ENCODE measurements at places on chromosomes 11 and 22. TPM values are rescaled to one million over a fixed set of nuclear protein-coding genes. Genes with fewer than 3 reads are reported as not detected.

Gene SYT12
- not detected for polyA plus RNA-seq

Gene CRACR2B
- 0.24 TPM for polyA plus RNA-seq

Gene MFRP
- not detected for polyA plus RNA-seq

Gene MAP6
- polyA plus RNA-seq: not detected

Gene C1QTNF5
- not detected for polyA plus RNA-seq

Gene MIAT
- 2.7 TPM for polyA plus RNA-seq

Gene TMX2
- 63.2 TPM for polyA plus RNA-seq

Gene EIF4G2
- polyA plus RNA-seq: 418 TPM

GRCh38 chr11:128902515-128903066 is 11.4 kb downstream of the KCNJ5 start:
- DNase-seq: no peak

DNA sequence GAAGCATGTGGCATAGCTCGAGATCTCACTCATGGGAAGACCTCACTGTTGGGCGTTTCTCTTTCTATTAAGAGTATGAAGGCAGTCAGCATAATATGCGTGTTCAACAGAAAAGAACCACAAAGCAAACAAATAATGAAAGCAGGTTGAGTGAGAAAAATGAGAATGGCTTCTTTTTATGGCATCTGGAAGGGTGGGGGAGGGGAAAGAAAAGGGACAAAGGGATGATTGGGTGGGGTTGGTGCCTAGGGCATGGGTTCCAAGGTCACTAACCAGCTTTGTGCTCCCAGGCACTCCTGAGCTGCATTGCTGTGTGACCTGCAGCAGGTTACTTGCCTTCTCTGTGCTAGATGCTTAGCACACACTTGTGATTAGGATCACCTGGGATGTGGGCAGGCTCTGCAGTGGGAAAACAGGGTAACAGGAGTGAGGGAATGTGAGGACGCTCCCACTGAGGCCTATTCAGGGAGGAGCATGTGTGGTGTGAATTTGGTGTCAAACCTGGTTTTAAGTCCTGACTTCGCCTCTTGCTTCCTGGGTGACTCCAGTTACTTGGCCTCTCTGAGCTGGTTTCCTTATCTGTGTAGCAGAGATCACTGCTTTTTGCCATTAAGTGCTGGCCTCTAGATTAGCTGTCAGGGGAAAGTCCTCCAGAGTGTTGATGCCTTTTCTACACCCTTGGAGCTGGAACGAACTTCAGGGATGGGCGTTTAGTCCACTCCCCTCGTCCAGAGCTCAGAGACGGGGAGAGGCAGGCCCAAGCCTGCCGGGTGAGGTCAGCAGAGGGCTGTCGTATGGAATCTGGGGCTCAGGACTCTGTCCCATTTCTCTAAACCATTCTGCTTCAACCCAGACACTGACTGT is 74.8 kb downstream of the KIAA1671 start:
- DNase-seq: no peak

DNA sequence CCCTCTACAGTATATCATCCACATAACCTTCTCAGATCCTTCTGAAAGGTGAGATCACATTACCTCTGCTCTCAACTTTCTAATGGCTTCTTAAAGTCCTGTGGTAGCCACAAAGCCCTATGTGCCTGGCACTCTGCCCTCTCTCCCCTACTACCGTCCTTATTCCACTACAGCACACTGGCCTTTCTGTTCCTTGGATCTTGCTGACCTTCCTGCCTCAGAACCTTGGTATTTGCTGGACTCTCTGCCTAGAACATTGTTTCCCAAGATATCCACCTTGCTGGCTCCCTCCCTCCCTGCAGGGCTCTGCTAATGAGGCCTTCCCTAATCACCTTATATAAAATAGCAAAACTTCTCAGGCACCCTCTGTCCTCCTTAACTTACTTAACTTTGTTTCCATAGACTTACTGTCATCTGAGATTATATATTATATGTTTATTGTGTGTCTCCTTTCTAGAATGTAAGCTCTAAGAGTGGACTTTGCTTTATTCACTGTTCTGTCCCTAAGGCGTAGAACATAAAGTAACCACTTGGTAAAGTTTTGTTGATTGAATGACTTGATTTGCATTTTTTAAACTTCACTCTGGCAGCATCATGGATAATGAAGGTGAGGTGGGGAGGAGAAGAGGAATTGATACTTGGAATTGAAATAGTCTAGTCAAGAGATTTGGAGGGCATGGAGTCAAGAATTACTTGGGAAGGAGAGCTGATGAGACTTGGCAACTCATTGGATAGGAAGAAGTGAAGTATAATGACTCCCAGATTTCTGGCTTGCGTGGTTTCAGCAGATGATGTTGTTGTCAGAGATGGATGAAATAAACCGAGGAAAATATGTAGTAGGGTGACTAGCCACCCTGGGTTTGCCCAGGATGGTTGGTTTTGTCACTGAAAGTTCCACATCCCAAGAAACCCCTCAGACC is 10.5 kb downstream of the POLD3 start:
- DNase-seq: no peak

GRCh38 chr11:112511911-112512310 is 251.3 kb upstream of the PLET1 start:
- DNase-seq: no peak

- DNase-seq: no peak
Observed at GRCh38 chr11:11416502-11416901, 63.5 kb upstream of the CSNK2A3 start.

DNA sequence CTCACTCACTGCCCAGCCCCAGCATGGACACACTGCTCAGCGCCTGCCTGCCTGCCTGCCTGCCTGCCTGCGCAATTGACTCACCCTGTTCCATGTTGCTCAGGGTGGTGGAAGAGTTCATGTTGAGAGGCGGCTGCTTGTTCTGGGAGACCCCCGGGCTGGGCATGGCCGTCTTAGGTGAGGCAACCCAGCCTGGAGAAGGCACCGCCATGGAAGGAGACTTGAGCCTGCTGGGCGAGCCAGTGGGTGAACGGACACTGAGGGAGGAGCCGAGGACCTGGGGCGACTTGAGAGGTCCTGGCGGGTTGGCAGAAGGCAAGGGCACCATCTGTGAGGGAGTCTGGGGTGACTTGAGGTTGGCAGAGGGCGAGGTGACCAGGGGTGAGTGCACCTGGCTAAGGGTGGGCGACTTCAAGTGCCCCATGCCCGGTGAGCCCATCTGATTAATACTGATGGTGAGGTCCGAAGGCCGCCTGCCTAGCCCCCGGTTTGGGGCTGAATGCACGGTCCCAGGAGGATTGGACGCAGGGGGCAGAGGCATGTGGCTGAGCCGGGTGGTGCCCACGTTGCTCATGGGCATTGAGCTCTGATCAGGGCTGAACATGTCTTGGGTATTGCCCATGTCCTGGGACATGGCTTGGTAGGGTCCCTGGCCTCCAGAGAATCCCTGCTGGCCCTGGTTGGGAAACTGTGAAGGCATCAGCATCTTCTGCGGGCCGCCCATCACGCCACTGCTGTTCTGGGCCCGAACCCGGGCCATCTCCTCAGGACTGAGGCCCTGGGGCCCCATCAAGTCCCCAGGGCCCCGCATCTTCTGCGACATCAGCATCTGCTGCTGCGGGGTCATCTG is 17.1 kb downstream of the CXCR5 start:
- no peak for DNase-seq

- no peak for DNase-seq
Observed at GRCh38 chr22:44895296-44896055, 114.3 kb downstream of the PHF21B start.

Measured in CD4-positive, CD25-positive, alpha-beta regulatory T cell (primary cell).